ENCODE measurements at places on chromosomes 1 and 21.

- DNase-seq: no peak
Observed at GRCh38 chr1:2334883-2335534, 56.3 kb downstream of the MORN1 start.

GRCh38 chr1:61842863-61843514, 100.7 kb downstream of the PATJ start:
- DNase-seq: peak; percentile 8

DNA sequence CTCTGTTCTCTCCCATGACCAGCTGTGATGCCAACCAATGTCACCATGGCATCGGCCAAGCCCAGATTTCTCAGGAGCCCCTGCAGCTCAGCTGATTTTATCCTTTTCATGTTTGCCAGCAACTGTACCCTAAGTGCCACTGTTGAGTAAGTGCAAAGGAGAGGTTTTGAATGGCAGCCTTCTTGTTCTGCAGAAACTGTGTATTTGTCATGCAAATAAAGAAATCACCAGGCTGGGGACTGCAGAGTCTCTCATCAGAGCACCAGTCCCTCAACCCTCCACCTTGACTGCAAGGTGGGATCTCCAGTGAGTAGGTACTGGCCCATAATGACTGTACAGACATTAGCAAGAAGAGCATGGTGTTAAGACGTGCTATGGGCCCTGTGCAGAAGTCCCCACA, 26.6 kb downstream of the C8B start:
- no peak for DNase-seq

GRCh38 chr1:222286011-222286410, 261.9 kb downstream of the HHIPL2 start:
- no peak for DNase-seq

- peak; percentile 82 for DNase-seq
Observed at GRCh38 chr1:211017075-211017718, 116.8 kb downstream of the KCNH1 start.

DNA sequence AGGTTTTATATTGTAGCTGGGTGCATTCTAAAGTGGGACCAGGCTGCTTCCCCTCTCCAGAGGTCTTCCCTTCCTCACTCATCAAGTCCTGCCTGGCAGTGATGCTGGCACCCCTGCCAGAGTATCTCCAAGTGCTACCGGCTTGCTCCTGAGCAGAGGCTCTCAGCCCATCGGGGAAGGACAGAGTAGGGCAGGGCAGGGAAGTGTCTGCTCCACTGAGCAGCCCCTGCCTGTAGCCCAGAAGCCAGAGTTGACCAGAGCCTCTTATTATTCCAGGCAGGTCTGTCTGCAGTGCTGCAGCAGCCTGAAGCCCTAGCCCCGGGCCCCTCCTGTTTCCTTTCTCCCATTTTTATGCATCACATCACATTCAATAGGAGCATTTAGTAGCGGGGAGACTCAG, 51.1 kb downstream of the ATP2B4 start:
- DNase-seq: no peak

DNA sequence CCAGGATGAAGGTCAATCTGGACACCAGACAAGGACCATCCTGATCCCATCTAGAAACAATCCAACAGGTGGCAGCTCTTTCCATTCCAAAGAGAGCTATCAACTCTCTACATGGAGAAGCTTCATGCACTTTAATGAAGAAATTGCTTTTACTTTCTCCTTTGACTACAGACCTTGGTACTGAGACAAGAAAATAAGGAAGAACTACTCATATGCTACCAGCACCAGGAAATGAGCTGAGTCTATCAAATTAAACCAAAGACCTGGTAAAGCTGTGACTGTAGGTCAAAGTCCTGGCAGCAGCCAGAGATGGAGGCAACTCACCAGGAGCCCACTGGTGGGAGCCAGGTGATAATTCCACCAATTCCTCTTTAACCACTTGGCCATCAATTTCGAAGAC, 64.3 kb upstream of the LRRC8B start:
- no peak for DNase-seq

- DNase-seq: no peak
Observed at GRCh38 chr1:15099441-15100120, 54.0 kb upstream of the TMEM51 start.

GRCh38 chr1:195594322-195594721, 1013.9 kb downstream of the KCNT2 start:
- no peak for DNase-seq
